ENCODE measurements at places on chromosomes 16 and 17. TPM values are rescaled to one million over a fixed set of nuclear protein-coding genes. Genes with fewer than 3 reads are reported as not detected.

Gene CCDC144A
- 2.0 TPM for total RNA-seq

Gene KRTAP16-1
- not detected for total RNA-seq

Gene RBBP6
- 66.4 TPM for total RNA-seq

Gene CCDC40
- total RNA-seq = 1.3 TPM

Gene OR1A1
- total RNA-seq = not detected

Gene NT5C
- 74.8 TPM for total RNA-seq

All from activated naive CD8-positive, alpha-beta T cell treated with anti-CD3 and anti-CD28 coated beads for 36 hours (primary cell).